ENCODE measurements at places on chromosomes 1 and 21.

- no peak overlapping the region for H3K4me3 ChIP-seq
- peaks cover 60% of the 10 kb centered on the region for H3K27me3 ChIP-seq
- ATAC-seq: no peak
- H3K36me3 ChIP-seq: no peaks in the 10 kb centered on the region
- no peak overlapping the region for H3K27ac ChIP-seq
Measured at GRCh38 chr1:1975535-1975934, 28.1 kb downstream of the CFAP74 start.

- no peaks in the 10 kb centered on the region for H3K4me1 ChIP-seq
- H3K4me3 ChIP-seq: no peak overlapping the region
- no peak overlapping the region for H3K27ac ChIP-seq
- no peaks in the 10 kb centered on the region for H3K27me3 ChIP-seq
- H3K36me3 ChIP-seq: no peaks in the 10 kb centered on the region
- no peak for ATAC-seq
Measured at GRCh38 chr21:28154121-28154520, 838.6 kb downstream of the LTN1 start.

DNA sequence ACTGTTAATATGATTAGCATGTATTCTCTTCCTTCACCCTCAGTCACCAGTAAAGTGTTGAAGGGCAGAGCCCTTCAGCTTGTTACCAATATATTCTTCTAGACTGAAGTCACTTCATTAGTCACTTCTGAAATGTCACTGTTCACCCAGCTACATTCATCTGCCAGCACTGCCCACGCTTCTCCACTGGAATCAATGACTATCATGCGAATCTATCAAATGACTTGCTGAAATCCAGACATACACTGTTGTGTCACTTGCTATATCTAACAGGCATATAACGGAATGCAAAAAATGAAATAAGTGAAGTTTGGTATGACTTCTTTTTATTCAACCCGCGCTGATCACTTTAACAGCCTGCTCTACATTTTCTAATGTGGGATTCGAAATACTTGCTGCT lies 16.1 kb downstream of the FH start:
- H3K36me3 ChIP-seq: peaks cover 100% of the 10 kb centered on the region
- H3K4me3 ChIP-seq: no peak overlapping the region
- ATAC-seq: no peak
- H3K27me3 ChIP-seq: no peaks in the 10 kb centered on the region

- no peak overlapping the region for H3K4me3 ChIP-seq
- peaks cover 7% of the 10 kb centered on the region for H3K4me1 ChIP-seq
- no peaks in the 10 kb centered on the region for H3K36me3 ChIP-seq
- no peak for ATAC-seq
Measured at GRCh38 chr1:8569242-8569641, 248.2 kb downstream of the RERE start.

GRCh38 chr1:217983051-217983375 lies 302.1 kb upstream of the RRP15 start:
- H3K4me1 ChIP-seq: no peaks in the 10 kb centered on the region
- ATAC-seq: no peak
- no peak overlapping the region for H3K27ac ChIP-seq
- peaks cover 8% of the 10 kb centered on the region for H3K27me3 ChIP-seq
- no peak overlapping the region for H3K4me3 ChIP-seq

DNA sequence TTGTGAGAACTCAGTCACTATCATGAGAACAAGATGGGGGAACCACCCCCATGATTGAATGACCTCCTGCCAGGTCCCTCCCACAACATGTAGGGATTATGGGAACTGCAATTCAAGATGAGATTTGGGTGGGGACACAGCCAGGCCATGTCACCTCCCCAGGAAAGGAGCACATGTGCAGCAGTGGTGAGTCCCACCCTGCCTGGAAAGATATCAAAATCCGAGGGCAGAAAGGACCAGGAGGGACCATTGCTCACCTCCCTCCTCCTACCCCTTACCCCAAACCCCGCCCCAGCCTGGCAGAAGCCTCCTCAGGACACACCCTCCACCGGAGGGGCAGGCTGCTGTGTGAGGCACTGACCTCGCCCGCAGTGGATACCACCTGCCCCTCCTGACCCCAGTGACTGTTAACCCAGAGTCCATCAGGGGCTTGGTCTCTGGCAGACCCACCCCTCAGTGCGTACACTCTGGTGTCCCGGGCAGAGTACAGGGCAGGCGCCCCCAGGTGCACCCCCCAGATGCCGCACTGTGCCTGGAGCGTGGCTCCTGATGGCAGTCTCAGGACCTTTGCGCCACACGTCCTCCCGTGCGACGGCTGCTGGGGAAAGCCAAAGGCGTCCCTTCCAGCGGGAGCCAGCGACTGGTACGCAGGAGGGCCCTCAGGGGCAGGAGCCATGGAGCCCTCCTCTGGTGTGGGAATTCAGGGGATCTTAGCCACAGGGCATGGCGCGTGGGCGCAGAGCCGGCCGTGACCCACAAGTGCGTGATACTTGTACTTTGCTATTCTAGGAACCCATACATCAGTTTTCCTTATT lies 20.9 kb downstream of the PDXK start:
- peaks cover 18% of the 10 kb centered on the region for H3K4me1 ChIP-seq
- H3K27me3 ChIP-seq: no peaks in the 10 kb centered on the region
- H3K27ac ChIP-seq: no peak overlapping the region
- peaks cover 60% of the 10 kb centered on the region for H3K36me3 ChIP-seq

GRCh38 chr1:31005617-31006166 lies 59.8 kb downstream of the PUM1 start:
- no peak for ATAC-seq
- no peaks in the 10 kb centered on the region for H3K27me3 ChIP-seq
- no peak overlapping the region for H3K4me3 ChIP-seq
- no peak overlapping the region for H3K27ac ChIP-seq
- no peaks in the 10 kb centered on the region for H3K36me3 ChIP-seq
- peaks cover 5% of the 10 kb centered on the region for H3K4me1 ChIP-seq
